ENCODE measurements at places on chromosomes 6 and 20.
A peak's percentile ranks its signal among the peaks of the same experiment; 100 is the strongest.

DNA sequence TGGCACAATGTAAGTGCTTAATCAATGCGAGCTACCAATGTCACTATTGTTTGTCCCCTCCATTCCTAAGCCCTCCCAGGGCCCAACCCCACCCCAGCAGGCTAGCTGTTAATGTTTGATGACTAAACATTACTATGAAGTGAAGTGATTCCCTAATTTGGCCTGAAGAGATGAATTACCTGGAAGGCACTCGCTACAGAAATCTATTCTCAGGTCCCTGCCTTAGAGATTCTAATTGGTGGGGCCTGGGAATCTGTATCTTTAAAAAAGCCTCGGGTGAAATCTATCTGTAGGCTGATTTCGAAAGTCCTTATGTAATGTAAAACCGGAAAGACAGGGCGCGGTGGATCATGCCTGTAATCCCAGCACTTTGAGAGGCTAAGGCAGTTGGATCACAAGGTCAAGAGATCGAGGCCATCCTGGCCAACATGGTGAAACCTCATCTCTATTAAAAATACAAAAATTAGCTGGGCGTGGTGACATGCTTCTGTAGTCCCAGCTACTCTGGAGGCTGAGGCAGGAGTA, 16.9 kb upstream of the SNAI1 start:
- no peak for DNase-seq

DNA sequence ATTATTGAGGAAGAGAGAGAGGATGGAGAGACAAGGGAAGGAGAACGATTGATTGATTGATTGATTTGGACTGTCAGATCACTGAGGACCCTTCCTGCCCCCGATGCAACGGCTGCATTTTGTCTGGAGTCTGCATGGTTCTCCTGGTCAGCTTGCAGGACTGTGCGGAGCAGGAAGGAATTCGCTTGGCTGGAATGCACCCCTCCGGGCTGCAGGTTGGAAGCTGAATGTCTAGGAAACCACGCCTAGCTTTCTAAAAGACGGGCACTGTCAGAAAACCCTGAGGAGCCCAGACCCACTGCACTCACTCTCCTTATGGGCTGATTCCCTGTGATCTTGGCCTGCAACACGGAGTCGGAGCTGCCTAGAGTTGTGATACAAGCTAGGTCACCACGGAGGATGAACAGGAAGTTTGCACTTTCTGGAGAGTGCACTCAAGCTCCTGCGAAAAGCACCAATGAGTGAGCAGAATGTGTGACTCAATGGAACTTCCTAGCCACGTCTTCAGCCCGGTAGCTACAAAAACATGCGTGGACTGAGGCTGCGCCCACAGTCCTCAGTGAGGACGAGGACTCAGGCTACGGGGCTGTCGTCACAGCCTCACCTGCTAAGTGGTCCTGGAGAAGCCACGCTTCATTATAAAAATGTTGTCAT, 14.4 kb downstream of the DACT2 start:
- DNase-seq = no peak

GRCh38 chr20:43185901-43186300, 3.8 kb downstream of the PTPRT start:
- DNase-seq = no peak

DNA sequence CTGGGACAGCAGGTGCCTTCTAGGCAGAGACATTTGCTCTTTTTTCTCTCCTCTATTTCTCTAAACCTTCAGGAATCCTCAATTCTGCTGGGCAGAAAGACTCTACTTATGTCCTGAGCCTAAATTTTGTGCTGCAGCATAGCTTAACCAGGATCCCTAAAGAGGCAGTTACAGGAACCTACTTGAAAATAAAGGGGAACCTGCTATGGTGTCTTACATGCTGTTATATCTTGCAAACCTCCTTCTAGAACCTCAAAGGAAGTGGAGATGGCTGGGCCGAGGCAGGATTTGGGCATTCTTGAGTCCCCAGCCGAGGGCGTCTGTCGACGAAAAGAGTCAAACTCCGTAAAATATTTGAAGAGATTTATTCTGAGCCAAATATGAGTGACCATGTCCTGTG, 17.1 kb upstream of the GMNN start:
- DNase-seq = no peak

GRCh38 chr6:19571176-19571575, 266.0 kb upstream of the ID4 start:
- DNase-seq = no peak

GRCh38 chr6:14883921-14884320, 361.9 kb upstream of the JARID2 start:
- no peak for DNase-seq

GRCh38 chr6:93036835-93037234, 382.5 kb downstream of the EPHA7 start:
- DNase-seq = no peak

- no peak for DNase-seq
Measured at GRCh38 chr6:128032042-128032441, 131.2 kb upstream of the THEMIS start.

- no peak for DNase-seq
Measured at GRCh38 chr6:44039839-44040350, 87.4 kb downstream of the MRPL14 start.

- no peak for DNase-seq
Measured at GRCh38 chr6:45478240-45478639, 100.5 kb upstream of the SUPT3H start.

GRCh38 chr20:31837896-31838397, 7.5 kb downstream of the FOXS1 start:
- DNase-seq = no peak

- DNase-seq = no peak
Measured at GRCh38 chr6:144033816-144034735, 26.0 kb upstream of the PLAGL1 start.

DNA sequence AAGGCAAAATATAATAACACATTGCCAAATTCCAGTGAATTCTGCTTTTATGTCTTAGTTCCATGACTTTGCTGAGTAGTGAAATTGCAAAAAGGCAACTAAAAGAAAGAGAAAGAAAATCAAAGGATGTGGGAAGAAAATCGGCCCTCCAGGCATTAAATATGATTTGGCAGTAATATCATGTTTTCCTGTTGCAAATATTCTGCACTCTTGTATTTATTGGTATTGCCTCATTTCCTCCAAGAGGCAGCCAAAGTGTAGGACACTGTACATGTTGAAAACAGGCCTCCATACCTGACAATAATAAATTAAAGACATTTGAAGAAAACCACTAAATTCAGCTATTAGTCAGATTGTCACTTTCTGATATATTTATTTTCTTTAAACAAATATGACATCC, 460.0 kb upstream of the NOX3 start:
- no peak for DNase-seq

DNA sequence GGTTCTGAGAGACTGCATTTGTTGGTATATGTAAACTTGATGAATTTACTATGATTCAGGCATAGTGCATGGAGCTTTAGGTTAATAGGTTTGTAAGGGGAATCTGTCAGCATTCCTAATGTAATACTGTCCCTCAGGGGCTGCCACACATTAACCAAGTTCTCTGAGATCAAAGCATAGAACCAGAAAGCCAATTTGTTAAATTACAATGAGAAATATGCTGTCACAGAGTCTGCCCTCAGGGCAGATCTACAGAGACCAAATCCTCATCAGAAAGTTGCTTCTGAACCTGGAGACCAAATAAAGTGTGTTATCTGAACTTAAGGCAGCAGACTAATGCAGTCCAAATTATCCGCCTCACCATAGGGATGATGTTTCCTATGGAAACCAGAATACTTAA, 250.8 kb upstream of the HTR1E start:
- no peak for DNase-seq

- DNase-seq = no peak
Measured at GRCh38 chr6:28980137-28980851, 24.8 kb downstream of the ZNF311 start.

DNA sequence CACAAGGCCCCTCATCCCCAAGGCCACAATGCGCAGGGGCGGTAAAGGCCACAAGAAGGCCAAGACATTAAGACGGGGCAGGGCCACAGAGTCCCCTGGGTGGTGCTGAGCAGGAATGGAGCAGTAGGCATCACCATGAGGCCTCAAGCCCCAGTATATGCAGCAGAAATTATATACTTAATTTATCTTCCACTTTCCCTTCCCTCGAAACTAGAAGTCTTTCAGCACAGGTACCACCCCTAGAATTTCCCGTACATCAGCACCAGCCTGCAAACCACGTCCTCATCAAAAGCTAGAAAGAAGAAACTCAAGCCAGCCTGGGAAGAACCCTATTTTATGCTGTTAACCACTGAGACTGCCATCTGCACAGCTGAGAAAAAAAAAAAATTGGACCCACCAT, 89.4 kb downstream of the PLG start:
- DNase-seq = no peak

- DNase-seq = no peak
Measured at GRCh38 chr6:127864701-127865100, 36.2 kb downstream of the THEMIS start.

DNA sequence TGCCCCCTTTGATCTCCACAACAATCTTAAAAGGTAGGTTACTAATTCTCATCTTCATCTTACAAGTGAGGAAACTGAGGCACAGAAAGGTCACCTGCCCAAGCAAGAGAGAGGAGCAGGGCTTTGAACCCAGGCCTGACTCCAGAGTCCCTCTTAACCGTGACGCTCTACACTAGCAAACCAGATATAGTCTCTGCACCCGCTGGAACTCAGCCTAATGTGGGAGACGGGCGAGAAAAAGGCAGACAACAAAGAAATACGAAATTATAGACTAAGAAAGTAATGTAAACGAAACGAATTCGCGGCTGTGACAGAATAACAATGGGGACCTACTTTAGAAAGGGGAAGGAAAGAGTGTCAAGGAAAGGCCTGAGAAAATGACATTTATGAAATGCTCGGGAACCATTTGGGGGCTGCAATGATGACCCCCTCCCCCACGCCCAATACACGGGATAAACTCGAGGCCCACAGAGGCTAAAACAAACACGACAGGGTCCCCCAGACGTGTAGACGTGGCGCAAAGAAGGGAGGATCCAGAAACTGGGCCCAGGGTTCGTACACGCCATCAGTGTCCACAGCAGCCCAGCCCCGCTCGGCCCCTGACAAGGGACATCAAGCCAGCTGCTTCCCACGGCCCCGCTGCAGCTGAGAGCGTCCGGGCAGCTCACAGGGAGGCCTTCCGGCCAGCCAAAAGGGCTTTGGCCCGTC, 637 bp downstream of the TRPC4AP start:
- no peak for DNase-seq

GRCh38 chr20:3616250-3616649, 46.9 kb downstream of the GFRA4 start:
- DNase-seq = no peak

- DNase-seq = no peak
Measured at GRCh38 chr20:17666481-17666880, 15.6 kb downstream of the RRBP1 start.

- DNase-seq = peak; percentile 75
Measured at GRCh38 chr6:149484733-149485700, at the start of gene ZC3H12D. ZC3H12D (minus strand) TSS chr6:149485014; CDS start chr6:149474543, 10,471 bp downstream.

DNA sequence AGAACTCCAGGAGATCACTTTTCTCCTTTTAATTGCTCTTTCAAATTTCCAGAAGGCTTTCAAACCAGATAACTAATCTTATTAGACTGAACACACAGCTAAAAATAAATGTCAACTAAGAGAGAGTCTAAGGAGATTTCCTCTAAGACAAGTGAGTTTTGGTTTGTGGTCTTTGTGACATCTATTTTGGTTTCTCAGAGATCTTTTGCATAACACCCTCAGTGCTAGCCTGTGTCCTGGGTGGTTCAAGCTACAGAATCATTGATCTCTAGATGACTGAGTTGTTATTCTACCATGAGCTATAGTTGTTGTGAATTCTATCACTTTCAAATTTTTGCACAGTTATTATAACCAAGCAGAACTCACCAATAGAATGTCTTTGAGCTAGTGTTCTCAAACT, 49.1 kb upstream of the PLCB4 start:
- DNase-seq = no peak

DNA sequence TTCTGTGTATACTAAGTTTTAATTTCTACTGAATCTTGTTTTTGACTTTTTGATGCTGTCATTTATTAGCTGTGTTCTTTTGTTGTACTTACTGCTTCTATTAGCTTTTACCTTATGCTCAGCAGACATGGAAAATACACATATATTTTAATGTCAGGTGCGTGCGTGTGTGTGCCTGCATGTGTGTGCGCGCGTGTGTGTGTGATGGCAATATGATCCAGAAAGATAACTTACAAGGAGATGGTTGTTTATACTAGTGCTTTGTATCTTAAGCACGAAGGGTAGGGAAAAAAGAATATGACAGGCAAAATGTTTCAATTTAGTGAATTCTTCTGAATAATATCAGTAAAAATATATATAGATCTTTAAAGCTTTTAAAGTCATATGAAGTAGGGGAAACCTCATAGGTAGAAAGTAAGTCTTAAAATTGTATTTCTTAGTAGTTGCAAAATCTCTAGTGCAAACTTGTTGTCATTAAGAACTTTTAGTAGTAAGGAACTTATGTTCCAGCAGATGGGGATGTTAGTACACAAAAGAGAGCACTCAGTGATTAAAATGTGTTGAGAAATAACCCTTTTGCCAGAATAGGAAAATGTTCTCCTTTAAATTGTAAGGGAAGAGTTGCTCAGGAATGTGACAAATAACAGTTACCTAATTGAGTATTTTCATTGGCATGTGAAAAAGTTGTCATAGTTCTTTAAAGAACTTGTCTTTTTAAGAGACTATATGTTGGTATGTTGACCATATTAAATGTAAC, 13.2 kb downstream of the QKI start:
- no peak for DNase-seq

GRCh38 chr6:1123386-1124375, 188.2 kb upstream of the FOXQ1 start:
- DNase-seq = no peak

- no peak for DNase-seq
Measured at GRCh38 chr6:157464653-157465535, 83.9 kb downstream of the ZDHHC14 start.

GRCh38 chr6:25756382-25757363, 2.1 kb downstream of the SLC17A4 start:
- DNase-seq = no peak

- no peak for DNase-seq
Measured at GRCh38 chr6:72987301-72987700, 238.0 kb downstream of the KHDC1L start.

DNA sequence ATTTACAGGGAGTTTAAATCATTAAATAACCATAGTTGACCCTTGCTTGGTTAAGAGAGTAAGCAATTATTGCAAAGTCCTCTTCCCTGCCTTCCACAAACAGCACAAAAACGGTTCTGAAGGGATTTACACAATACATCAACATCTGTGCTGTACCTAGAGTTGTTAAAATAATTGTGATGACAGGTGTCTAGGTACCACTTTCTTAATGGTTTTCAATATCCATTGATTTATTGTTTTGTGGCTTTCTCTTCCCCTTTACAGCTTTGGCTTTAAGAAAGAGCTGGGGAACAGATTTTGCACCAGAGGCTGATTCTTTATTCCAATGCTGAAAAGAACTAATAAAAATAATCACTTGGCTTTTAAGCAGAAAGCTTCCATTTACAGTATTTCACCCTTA, 598 bp upstream of the SOX4 start:
- DNase-seq = no peak
